ENCODE measurements at places on chromosomes 4 and X.

DNA sequence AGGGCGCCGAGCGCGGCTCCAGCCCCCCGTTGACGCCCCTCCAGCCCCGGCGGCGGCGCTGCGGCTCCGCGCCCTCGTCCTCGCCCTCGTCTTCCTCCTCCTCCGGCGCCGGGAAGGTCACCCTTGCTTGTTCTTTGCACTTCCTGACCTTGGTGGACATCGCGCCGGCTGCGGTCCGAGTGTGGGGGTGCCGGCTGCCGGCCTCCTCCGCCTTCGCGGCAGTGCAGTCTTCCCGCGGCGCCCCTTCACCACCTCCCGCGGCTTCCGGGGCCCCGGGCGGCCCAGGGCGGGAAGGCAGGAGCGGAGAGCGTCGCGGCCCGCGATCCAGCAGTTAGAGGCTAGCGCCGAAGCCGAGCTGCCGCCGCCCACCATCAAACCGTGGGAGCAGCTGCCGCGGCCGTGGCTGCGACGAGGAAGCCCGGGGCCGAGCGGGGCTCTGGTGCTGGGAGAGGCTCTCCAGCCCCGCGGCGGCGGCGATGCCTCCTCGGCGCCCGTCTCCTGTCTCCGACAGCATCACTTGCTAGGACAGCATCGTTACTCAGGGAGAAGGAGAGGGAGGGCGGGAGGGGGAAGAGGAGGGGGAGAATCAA, at the start of gene TRPC3:
Gene TRPC3 (minus strand): TSS at position 540 of the 590 bp plus-strand sequence. CDS start 380 bp downstream, at position 160.
- peak; percentile 18 for DNase-seq

DNA sequence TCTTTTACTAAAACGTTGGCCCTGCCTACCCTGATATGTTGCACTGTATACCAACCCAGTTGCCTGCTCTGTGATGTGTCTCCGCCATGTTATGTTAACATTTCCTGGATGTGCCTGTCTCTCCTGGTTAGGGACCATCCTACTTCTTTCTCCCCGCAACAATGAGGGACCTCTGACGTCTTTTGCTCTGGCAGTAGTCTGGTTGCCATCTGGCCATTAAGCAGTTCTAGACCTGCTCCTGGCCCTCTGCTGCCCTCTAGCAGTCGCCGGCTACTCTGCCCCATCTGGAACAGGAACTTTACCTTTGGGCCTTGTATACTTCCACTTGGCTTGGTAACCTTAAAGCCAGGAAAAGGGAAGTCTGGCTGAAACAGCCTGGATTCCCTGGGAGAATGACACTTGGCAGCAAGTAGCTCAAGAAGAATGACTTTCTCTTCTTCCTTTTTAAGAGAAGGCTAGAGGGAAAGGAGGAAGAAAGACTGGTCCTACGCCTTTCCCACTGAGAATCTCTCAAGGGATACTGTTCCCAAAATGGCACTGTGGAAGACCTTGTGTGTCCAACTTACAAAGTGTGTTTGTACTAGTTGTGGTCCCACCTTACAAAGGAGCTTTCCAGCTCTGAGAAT, 63.5 kb downstream of the GPC3 start:
- DNase-seq: no peak

GRCh38 chrX:44234116-44234515, 109.4 kb downstream of the EFHC2 start:
- no peak for DNase-seq

DNA sequence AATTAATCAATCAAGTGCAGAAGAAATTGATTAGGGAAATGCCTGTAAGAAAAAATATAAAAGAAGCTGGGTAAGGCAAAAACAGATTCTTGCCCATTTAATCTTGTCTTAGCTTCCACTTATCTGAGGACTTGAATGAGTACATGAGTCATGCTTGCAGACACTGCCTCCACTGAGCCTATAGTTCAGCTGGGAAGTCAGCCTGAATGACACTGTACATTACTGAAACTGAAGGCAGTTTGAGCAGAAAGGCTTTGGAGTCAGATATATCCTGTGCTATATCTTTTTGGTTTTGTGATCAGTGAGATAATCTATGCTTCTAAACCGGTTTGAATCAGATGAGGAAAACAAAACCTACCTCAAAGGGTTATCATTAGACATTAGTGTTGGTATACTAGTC, 61.3 kb downstream of the NUDT11 start:
- DNase-seq: no peak

DNA sequence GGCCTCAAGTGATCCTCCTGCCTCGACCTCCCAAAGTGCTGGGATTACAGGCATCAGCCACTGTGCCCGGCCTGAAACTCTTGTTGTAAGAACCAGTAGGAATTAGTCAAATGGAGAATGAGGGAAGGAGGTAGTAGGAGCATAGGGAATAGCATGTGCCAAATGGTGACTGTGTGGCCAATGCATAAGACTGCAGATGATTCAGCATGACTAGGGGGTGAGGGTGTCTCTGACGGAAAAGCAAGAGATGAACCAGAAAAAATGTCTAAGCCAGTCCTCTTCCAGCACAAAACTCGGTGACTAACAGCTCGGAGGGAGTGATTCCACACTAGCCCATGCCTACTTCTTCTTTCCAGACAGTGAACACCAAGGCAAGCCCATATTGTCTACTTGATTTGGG, 58.2 kb upstream of the DUSP21 start:
- no peak for DNase-seq

DNA sequence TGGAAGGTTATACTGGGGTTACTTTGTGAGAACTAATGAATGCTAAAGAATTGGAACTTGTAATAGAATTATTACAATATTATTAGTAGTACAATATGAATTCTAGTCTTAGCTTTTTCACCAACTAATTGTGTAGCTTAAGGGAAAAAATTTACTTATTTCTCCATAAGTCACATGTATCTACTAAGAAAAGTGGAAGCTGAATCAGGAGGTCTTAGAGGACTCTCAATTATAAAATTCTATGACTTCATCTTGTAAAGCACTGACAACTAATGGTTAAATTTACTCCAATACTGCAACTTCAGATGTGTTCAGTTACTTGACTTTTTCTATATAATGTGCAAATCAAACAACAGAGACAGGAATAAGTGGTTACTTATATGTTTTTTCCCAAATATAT, 899 bp upstream of the TMPRSS11D start:
- no peak for DNase-seq

DNA sequence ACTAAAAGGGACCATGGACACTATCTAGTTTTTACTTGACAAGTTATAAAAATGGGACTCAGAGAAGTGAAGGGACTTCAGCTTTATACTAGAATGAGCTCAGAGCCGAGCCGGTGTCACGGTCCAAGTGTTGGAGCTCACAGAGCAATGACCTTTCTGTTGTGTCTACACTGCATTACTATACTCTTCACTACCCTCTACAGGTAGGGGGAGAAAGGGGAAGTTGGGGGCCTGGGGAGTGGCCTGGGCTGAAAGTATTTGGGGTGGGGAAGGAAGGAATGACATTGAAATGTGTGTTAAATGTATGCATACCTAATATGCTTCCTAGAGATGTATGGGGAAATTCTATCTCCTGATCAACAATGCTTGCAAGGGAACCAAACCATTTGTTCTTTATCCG, 48.8 kb upstream of the HHIP start:
- no peak for DNase-seq

DNA sequence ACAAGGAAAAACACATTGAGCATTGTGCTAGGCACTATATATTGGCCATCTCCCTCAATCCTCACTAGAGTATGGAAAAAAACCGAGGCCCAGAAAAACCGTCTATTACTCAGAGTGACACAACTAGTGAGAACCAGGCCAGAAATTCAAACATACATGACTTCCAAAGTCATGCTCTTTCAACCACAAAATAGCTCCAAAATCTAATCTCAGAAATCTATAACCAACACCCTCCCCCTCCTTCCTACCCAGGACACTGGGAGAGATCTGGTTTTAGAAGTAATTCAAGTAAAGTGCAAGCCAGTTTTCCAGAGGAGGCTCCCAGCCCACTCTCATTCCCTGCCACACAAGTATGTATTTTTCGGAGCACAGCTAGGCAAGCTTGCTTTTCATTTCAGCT, 7.6 kb downstream of the HS3ST1 start:
- no peak for DNase-seq

DNA sequence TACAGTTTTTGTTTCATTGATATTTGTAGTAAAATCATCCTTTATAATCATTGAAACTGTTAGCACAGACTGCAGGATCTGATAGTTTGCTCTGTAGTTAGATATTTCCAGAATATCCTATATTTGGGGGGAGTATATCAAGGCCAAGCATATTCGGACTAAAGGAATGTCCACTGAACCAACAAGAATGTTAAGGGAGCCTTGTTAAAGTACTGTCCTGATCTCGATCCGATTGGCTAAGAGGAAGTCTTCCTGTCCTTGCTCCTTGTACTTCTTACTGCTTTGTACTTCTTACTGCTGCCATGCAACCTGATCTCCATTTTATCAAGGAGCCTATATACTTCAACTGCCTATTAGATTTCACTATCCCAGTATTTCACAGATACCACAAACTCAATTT, 449.3 kb downstream of the RPA4 start:
- no peak for DNase-seq

- DNase-seq: no peak
Measured at GRCh38 chr4:2694691-2695090, 61.4 kb downstream of the TNIP2 start.

DNA sequence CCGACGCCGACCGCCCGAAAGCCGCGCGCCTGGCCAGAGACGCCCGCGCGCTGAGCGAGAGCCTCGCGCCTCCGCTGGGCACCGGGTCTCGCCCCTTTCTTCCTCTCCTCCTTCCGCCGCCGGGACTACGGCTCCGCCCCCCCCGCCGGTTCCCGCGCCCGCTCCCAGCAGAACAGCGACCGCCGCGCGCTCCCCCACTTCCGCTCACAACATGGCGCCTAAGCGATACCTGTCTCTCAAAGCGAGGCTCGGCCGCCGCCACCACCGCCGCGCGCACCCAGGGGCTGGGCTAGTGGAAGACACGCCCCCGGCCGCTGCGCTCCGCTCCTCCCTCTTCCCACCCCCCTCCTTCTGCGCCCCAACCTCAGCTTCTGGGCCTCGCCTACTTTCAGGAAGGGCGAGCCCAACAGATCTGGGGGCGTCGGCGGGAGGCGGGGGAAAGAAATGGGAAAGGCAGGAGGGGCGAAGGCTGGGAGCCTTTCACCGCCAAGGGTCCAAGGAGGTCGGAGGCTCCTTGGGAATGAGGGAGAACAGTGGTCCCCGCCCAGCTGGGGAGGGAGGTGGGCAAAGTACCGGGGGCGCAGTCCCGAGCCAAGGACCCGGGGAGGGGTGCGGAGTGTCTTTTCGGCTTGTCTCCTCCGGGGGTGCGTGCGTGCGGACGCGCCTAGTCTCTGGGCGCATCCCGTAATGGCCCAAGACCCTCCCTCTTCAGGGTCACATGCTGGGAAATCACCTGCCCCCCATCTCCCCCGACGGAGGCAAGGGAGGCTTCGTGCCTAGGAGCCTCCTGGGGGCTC, at the start of gene RPS6KA3:
Gene RPS6KA3 (minus strand): TSS at position 100 of the 797 bp plus-strand sequence. CDS start 277 bp downstream, outside the sequence.
- DNase-seq: peak; percentile 84

DNA sequence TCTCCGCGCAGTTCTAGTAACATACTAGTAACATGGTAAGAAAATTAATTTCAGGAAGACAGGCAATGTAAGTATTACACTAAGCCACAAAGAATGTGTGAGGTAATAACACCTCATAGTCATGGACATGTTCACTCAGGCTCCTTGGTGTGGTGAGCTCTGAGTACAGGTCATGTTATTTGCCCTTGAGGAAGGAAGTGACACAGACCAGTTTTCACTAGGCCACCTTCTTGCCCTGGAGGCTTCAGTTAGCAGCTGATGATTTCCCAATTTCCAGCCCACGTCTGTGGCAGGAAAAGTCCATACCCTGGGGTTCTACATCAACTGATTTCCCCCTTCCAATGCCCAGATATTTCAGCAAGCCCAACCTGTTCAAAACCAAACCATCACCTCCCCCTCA, 6.7 kb downstream of the APOO start:
- no peak for DNase-seq

DNA sequence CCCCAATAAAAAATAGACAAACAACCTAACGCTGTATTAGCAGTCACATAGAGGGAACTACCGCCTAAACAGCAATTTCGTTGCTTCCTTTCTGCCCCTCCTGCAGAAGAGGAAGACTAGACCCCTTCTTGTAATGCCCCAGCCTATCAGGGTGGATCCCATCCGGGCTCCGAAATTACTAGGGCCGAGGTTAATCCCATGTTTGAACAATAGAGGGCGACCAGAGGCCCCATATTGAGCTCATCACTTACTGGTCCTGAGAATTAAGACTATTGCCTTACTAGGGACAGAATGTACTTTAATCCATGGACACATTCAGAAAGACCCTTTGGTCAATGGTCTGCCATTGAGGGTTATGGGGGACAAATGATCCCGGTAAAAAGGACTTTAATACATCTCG, 11.8 kb upstream of the ZNF630 start:
- DNase-seq: peak; percentile 41

DNA sequence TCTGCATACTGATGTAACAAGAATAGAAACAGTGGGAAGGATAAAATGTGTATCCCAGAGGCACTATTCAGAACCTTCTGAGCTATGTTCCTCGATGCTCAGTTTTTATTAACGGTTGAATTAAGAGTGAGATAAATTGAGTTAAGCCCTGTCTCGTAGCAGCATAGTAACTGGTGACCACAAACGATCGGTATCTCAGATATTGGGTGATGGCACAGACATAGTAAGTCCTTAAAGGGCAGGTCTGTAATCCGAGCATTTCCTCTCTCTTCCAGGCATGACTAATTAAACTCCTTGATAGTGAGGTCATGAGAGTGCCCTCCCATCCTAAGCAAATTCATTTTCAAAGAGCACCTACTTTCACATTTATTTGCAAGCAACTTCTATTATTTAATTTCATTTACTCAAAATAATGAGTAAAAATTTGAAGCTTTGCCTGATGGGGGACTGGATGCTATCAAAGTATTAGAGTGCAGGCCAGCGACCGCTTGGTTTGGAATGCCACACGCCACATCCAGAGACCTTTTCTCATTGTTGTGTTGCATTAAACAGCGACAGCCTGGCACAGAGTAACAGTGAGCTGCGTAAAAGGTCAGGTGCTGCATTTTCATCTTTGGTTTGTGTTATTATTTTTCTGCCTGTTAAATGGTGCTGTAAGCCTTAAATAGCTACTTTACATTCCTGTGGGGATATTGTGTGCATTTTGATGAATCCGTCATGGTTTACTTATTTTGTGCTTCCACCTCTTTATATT, 101.9 kb downstream of the PCDH7 start:
- DNase-seq: no peak

- peak; percentile 7 for DNase-seq
Measured at GRCh38 chrX:56995271-56995994, at the start of gene SPIN3. TSS of gene SPIN3 (minus strand) at chrX:56995541. CDS start at chrX:56994947, 594 bp downstream.
